ENCODE measurements at places on chromosomes 7 and 10. TPM values are rescaled to one million over a fixed set of nuclear protein-coding genes. Genes with fewer than 3 reads are reported as not detected.

DNA sequence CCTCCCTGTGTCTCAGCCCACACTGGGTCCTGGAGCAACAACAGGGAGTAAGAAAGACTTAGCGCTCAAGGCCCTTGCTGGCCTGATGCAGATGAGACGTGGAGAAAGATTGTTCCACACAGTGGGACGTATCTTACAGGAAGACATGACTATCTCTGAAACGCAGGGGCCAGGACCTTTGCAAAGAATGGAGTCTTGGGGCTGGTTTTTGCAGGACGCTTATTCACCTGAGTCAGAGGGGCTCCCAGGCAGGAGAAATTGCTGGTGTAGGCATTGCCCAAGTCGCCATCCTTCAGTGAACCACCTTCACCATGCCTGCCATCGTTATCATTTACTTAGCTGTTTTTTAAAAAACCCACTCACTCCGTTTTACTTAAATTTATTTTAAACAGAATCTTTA, 11.8 kb upstream of the GDF10 start:
- no peak for DNase-seq

DNA sequence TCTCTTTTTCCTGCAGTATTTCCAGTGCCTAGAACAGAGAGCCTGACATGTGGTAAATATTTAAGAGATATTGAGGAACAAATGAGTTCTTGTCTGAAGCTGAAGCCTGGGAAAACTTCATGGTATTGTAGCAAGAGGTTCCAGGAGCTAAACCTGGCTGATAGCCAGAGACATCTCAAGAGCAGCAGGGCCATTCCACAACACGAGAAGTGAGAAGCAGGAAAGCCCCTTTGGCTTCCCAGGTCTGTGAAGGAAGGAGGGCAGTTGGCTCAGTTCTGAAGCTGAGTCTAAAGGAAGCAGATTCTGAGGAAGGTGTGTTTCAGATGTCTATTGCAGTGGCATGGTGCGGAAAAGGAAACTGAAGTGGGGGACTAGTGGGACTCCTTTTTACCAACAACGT, 63.8 kb upstream of the FAM204A start:
- DNase-seq: no peak

- no peak for DNase-seq
These were observed 244.6 kb downstream of the BUB3 start for GRCh38 chr10:123398756-123399155.

DNA sequence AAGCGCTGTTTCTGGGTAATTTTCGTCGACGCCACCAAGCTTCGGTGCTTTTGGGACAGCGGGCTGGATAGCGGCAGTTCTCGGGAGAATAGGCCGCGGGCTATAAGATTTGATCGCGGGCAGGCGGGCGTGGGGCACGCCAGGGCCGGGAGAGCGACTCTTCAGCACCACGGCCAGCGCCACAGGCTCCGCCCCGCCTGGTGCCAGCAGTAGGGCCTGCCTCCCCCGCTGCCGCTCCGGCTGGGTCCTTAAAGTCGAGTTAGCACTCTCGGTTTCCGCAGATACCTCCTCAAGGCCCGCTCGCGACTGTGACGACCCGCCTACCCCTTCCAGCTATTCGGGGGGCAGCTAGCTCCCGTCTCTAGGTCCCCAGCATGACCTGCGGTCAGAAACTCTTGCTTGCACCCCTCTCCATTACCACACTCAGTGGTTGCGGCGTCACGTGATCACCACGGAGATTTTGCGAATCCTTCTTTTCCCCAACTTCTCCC, 9.4 kb downstream of the NXPH1 start:
- DNase-seq: peak; percentile 56

GRCh38 chr10:35613597-35614226, 8.6 kb downstream of the GJD4 start:
- no peak for DNase-seq

DNA sequence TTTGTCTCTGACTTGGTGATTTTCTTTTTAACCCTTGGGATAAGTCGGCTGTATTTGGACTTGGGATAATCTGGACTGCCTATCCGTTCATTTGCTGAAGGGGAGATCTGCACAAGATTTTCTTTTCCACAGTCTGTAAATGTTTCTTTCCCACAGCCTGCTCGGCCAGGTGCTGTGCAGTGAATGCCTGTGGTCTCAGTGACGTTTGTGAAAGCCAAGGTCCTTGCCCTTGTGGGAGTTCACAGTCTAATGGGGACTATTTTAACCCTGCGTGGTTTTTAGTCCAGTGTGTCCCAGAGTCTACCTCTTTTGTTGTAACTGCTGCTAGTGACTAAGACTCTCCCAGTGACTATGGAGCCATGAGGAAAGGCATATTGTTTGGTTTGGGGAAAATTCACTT, 8.9 kb downstream of the PNLIP start:
- no peak for DNase-seq

- DNase-seq: no peak
These were observed 603 bp downstream of the PAPOLB start for GRCh38 chr7:4861227-4861626.

GRCh38 chr10:22684699-22685098, 29.7 kb downstream of the PIP4K2A start:
- no peak for DNase-seq

- DNase-seq: no peak
These were observed 605.4 kb upstream of the FZD8 start for GRCh38 chr10:36247478-36247877.

DNA sequence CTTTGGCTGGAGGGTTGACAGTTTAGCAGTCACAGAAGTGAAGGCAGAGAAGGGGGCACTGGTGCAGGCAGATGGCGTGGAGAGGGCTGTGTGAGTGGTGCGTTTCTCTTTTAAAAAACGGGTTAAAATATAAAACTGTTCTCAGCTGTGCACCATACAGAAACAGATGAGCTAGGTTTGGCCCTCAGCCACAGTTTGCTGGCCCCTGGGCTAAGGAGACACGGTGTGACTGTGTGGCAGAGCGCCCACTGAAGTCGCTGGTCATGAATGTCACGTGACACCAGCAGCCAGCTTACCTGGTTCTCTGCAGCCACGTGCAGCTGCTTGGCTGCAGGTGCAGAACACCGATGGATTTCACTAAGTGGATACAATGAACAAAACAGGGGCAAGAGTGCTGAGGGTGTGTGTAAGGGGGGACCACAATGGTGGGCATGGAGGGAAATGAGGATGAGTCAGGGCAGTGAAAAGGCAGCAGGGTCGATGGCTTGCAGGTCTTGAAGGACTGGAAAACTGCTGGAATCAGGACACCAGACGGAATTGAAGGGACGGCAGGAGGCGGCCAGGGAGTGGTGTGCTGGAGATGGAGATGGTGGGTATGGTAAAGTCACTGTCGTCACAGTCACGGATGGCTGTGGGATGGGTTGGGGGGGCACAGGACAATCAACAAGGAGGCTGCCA, 7.4 kb downstream of the ZNF746 start:
- no peak for DNase-seq

GRCh38 chr10:49068209-49068608, 47.1 kb downstream of the VSTM4 start:
- no peak for DNase-seq

DNA sequence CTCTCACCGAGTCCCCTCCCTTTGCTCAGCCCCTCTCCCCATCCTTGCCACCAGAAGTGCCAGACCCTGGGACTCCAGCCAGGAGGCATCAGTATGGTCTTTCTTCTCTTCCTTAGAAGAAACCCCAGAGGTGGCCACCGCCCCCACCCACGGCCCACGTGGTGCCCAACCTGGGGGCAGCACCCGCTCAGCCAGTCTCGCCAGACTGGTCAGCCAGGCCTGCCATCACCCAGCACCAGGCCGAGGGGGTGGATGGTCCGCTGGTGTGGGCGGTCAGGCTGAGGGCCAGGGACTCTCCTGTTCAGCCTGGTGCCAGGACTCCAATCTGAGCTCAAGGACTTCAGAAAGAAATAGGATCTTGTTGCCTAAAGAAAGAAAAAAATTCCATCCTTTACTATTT, 5.8 kb upstream of the CLDN4 start:
- DNase-seq: no peak

GRCh38 chr10:23557777-23558176, 118.9 kb downstream of the OTUD1 start:
- no peak for DNase-seq

- no peak for DNase-seq
These were observed 86.6 kb upstream of the MACROH2A2 start for GRCh38 chr10:69965919-69966662.

- DNase-seq: no peak
These were observed 947.5 kb downstream of the ANKRD7 start for GRCh38 chr7:119172043-119172442.

DNA sequence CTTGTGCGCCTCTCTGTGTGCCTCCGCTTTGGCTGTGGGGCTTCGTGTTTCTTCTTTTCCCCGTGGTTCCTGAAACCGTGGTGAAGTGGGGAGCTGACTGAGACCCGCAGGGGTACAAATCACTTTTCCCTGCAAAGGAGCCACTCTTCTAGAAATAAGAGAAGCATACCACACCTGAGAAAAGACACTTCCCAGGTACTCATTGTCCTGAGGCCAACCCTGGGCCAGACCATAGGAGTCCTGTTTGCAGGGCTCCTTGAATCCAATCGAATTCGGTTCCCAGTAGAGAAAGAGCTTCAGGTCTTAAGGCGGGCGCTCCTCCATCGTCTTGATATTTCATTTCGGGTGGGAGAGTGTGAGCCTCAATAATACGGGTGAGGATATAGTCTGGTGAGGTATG, 32.4 kb upstream of the ZNF273 start:
- no peak for DNase-seq

- DNase-seq: no peak
These were observed 126.3 kb upstream of the TCERG1L start for GRCh38 chr10:131437556-131438475.

- DNase-seq: no peak
These were observed 32.0 kb downstream of the AUTS2 start for GRCh38 chr7:69630292-69630691.

GRCh38 chr7:13115157-13115772, 427.8 kb downstream of the ARL4A start:
- no peak for DNase-seq

DNA sequence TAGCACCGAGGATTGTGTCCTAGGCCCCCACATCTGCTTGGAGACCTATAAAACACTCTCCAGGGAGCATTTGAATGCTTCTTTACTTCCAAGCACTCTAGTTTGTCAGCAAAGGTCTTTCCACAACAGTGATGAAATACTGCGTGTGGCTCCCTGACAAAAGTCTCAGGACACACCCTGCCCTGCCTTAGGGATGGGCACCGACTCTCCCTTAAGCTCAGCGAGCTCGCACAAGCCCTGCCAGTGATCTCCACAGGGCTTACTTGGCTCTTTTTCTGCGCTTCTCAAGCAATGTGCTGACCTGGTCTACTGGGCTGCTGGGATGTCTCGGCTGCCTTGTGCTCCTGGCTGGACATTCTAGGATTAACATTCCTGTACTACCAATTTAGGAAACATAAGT, 84.3 kb upstream of the MPP7 start:
- DNase-seq: peak; percentile 63

DNA sequence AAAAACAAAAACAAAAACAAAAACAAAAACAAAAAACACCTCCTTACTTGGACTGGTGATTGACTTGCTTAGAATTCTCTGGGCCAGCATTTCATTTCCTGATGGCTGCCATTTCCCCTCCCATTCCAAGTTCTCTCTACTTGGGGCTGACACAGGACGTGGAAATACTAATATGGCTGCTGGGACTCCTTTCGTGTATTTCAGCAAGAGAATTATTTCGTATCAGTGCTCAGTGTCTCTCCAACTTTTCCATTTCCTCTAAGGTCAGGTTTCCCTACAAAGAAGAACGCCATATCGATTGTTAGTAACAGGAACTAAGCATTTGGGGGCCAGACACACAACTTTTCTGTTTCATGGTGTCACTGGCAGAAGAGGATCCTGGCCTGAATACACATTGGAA, 22.5 kb upstream of the VAX1 start:
- DNase-seq: no peak

- no peak for DNase-seq
These were observed 867.8 kb upstream of the CELF2 start for GRCh38 chr10:10149899-10150298.

GRCh38 chr10:61993711-61994401, 92.4 kb downstream of the ARID5B start:
- DNase-seq: no peak

DNA sequence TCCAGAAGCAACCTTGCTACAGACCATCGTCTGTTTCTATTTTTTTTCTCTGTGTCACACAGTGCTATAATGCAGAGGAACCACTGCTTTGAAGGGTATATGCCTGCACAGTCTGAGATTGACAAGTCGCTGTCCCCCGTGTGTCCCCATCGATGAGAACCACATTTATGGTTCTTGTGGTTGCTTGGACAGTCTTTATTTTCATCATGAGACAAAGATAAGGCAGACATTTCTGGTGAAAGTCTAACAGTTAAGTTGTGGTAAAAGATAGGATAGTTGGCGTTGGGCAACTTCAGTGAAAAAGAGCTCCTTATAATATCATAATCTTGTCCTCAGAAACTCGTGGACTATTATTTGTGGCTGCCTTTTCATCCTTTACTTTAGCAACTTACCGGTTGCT, 6.3 kb upstream of the AKR1E2 start:
- no peak for DNase-seq

DNA sequence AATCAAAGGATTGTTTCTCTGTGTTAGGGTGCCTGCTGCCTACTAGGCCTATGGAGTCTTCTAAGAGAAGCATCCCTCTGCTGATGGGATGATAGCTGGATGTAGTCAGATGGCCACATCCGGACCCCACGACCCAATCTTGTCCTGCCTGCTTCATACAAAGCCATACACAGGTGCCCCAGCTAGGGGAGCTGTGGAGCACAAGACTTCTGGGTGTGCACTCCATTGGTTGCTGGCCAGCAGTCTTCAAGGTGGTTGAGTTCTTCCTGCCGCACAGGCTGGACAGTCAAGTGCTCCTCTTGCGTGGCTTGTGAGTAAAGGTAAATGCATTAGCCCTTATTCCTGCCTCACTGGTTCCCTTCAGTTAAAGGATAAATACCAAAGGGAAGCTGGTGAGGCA, 120.2 kb downstream of the TEX36 start:
- DNase-seq: no peak

GRCh38 chr7:149205690-149206381, 10.5 kb downstream of the ZNF282 start:
- no peak for DNase-seq

GRCh38 chr10:100014071-100014762, 4.5 kb upstream of the DNMBP start:
- no peak for DNase-seq

AGR2 gene
- not detected for total RNA-seq

CAMK1D gene
- total RNA-seq: 1.1 TPM

CALHM1 gene
- not detected for total RNA-seq

AKR1C2 gene
- 982 TPM for total RNA-seq

POMZP3 gene
- 8.0 TPM for total RNA-seq

ACTL6B gene
- total RNA-seq: not detected

ADRA2A gene
- 0.45 TPM for total RNA-seq

C10orf143 gene
- total RNA-seq: 4.7 TPM

SSMEM1 gene
- total RNA-seq: not detected

TAS2R41 gene
- not detected for total RNA-seq

VAX1 gene
- total RNA-seq: not detected

CALHM2 gene
- total RNA-seq: 7.0 TPM

TAS2R3 gene
- total RNA-seq: 0.20 TPM

PRSS2 gene
- total RNA-seq: 1.7 TPM

ELN gene
- 36.5 TPM for total RNA-seq

PPP1R3A gene
- 52.6 TPM for total RNA-seq
